ENCODE measurements at places on chromosomes 2 and 18.

DNA sequence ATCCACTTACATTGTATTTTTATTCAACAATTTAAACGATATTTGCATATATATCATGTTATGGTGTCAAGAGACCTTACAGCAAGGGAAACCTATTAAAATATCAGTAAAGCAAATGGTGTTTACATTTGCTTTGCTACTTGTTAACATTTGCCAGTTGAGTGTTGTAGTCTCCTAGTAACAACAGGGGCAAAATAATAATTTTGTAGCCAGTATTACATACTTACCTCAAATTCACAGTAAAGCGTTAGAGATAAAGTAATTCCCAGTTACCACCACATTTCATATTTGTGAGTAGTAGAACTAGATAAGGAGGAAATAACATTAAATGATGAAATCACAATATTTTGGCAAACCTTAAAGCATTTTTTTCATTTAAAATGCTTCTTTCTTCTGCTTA is 71.3 kb downstream of the FASTKD2 start:
- no peak for DNase-seq

DNA sequence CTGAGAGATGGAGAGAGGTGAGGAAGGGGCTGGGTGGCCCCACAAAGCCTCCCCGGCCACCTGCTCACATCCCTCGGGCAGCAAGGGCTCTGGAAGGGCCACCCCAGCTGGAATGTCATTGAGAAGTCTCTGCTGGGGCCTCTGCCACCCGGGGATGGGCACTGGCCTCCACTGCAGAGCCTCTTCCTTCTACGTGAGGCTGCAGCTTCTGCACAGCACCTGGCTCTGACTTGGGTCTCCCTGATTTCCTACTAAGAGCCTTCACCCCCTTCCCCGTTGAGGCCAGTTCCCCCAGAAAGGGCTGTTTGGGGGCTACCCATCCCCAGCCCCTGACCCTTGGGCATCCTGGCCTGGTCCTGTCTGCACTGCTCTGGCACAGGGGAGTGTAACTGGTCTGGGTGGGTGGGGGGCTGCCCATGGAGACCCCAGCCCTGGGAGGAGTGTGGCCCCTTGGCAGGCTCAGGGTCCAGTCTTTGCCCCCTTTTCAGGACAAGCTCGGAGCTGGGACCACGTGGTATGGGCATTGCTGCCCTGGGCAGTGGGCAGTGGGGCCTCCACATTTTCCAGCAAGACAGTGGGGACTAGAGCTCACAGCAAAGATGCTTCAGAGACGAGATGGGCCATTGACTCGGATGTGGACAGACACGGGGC is 5.6 kb downstream of the PDCD1 start:
- DNase-seq = no peak

DNA sequence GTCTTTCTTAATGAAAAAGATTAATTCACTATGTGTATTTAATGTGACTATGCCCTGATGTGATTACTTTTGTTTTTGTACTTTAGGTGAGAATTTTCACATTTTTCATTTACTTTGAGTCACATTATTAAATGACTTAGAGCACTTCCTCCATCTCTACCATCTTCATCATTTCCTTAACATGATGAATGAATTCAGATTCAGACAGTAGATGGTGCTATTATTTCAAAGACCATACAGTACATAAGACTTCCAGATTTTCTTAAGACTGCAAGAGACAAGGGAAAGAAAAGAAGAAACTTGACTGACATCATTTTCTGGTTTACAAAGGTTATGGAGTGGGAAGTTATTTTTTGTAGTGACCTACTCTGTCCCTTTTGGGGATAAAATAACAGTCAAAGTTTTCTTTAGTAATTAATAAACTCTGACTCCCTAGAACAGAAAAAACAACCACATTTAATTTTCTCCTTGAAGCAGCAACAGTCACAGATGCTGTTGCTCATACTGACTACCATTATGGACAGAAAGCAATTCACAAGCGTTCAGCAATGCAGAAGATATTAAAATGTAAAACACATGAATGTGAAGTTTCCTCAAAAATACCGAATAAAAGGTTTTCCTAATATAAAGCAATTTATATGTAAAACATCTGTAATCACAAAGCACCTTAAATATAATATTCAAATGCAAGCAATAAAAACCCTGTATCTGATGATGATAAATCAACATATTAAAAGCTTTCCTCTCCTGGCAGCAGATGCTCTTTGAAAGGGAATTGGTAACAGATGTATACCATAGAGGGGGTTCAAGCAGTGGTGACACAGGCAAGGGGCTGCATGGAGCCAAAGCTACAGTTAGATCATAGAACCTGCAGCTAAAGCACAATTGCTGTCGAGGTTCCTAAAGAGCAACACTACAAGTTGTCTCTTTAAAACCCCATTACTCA is 1010.9 kb upstream of the NXPH2 start:
- peak; percentile 14 for DNase-seq

GRCh38 chr2:112972423-112973086 is 5.3 kb upstream of the IL36G start:
- no peak for DNase-seq

DNA sequence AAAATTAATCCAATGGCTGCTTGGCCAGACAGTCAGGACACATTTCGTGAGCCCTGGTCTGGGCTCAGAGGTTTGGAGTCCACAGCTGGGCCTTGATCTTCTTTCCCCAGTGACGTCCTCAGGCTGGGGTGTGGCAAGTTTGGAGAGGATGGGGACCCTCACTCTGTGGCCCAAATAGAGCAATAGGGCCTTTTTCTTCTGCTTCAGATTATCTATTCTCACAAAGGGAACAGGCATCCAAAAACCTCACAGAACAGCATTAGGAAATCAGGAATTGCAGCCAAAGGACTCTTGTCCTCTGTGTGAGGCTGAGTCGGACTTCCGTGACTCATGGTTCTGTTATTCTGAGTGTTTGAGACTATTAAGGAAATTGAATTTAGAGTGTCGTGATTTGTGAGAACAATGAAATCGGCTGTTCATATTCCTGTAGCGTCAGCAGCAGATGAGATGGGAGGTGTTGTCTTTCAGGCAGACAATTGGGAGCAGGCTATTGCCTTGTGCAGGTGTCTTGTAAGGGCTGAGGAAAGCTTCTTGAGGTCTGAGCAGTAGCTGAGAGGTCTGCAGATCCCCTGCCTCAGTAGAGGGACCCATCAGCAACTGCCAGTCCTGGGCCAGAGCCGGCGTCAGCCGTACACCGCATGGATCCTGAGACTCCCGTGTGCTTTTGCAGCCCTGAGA is 113.8 kb downstream of the SH3RF3 start:
- DNase-seq = peak; percentile 58

GRCh38 chr2:70212298-70212932 is 21.6 kb upstream of the C2orf42 start:
- no peak for DNase-seq

DNA sequence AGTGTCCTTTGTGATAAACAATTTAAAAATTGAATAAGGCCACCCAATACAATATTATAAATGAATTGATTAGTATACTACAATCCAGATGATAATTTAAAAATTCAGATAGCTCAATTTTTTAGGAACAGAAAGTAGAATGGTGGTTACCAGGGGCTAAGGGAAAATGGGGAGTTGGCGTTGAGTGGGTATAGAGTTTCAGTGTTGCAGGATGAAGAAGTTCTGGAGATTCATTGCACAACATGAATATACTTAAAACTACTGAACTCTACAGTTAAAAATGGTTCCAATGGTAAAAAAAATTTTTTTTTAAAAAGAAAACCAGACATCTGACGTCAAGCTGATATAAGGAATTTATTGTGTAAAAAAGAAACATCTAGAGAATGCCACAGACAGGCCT is 20.9 kb downstream of the SLC39A6 start:
- no peak for DNase-seq

- DNase-seq = no peak
Observed at GRCh38 chr2:180990337-180990736, 9.9 kb downstream of the UBE2E3 start.

GRCh38 chr2:29401994-29402393 is 286.8 kb downstream of the CLIP4 start:
- DNase-seq = no peak

GRCh38 chr2:42118754-42119569 is 50.2 kb upstream of the EML4 start:
- no peak for DNase-seq

DNA sequence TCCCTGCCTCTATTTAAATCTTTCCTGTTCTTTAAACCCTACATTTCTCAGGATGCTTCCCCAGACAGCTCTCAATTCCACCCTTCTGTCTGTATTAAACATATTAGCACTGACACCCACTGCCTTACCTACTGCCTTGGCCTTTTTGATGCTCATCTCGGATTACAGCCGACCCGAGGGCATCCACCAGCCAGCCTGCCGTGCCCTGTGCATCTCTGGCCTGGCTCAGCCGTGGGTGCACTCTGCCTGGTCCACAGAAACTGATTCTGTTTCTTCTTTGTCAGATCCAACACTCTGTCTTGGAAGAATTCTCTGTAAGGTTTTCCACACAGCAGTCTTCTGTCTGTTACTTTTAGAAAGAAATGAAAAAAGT is 27.2 kb downstream of the TANC1 start:
- no peak for DNase-seq

DNA sequence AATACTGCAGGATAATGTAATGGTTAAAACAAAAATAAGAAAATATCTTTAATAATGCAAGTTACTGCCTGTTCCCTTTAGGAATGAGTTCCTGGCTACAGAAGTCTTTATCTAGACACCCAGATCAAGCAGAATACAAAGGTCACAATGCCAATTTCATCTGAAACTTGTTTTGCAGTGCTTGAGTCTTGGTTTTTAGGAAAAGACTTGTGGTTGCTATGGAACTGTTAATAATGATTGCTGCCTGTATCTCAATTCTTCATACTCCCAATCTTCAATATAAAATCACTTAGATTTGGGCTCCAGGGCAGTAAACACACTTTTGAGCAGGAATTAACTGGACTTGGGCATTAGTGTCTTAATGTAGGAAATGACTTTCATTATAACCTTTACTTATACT is 14.2 kb downstream of the CAVIN2 start:
- DNase-seq = no peak

DNA sequence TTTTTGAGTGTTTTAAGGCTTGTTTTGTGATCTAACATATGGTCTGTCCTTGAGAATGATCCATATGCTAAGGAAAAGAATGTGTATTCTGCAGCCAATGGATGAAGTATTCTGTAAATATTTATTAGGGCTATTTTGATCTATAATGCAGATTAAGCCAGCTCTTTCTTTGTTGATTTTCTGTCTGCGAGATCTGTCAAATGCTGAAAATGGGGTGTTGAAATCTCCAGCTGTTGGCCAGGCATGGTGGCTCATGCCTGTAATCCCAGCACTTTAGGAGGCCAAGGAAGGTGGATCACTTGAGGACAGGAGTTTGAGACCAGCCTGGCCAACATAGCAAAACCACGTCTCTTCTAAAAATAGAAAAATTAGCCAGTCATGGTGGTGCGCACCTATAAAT is 132.7 kb downstream of the DIS3L2 start:
- no peak for DNase-seq

GRCh38 chr18:52343138-52343537 is 3.1 kb downstream of the DCC start:
- no peak for DNase-seq

DNA sequence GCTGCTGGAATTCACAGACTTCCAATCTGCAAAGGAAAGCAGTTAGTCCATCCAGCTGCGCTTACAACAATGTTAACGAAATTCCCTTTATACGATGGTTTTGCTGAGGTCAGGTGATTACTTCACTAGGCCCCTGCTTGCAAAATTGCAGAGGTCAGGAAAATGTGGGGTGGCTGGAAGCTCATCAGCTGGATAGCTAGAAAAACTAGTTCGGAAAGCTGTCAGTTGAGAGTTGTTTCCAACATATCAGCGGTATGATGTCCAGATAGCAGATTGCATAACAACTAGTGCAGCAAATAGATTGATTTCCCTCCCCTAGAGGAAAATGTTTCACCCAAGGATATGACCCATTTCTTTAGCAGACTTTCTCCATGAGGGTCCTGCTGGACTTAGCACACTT is 2021.1 kb upstream of the CELF4 start:
- DNase-seq = no peak

DNA sequence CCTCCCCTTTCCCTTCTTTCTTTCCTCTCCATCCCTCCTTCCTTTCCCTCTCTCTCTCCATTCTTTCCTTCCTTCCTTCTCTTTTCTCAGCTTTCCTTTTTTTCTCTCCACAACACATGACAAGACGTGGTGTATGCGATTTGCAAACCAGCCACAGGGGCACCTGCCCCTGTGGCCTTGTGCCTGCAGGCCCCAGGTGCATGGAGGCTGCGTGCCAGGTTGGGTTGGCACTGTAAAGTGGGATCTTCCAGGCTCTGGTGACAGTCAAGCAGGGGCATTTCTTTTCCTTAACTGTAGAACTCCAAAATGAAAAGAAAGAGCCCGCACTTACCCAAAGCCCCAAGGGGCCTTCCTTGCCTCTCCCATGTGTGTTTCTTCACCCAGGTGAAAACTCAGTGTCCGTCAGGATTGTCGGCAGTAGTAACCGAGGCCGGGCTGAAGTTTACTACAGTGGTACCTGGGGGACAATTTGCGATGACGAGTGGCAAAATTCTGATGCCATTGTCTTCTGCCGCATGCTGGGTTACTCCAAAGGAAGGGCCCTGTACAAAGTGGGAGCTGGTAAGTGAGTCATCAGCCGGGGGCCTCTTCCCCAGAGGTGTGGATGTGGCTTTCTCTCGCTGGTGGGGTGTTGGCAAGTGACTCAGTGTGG is 50.9 kb downstream of the MARCO start:
- peak; percentile 16 for DNase-seq

- peak; percentile 70 for DNase-seq
Observed at GRCh38 chr2:88199912-88200682, 30.0 kb downstream of the THNSL2 start.

DNA sequence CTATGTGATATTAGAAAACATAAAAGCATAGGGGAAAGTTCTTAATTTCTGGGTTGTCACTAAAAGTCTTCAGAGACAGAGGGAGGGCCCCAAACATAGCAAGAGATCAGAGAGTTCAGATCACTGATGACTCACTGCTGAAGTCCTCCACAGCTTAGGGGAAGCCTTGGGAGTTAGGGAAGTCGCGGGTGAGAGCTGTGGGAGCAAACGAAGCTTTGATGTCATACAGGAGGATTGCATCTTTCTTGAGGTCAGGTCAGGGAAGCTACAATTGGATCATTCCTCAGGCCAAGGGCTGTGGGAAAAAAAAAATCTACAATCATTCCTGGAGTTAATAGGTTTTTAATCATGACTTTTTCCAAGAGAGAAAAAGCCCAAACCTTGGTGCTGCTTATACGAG is 96.2 kb downstream of the COPS8 start:
- no peak for DNase-seq

Data from right cardiac atrium (tissue), 5 donors.